ENCODE measurements at places on chromosomes 7 and 10. TPM values are rescaled to one million over a fixed set of nuclear protein-coding genes. Genes with fewer than 3 reads are reported as not detected.

Gene NPTX2
- 3.4 TPM for total RNA-seq

Gene PRLHR
- total RNA-seq = not detected

Gene CADPS2
- total RNA-seq = 44.3 TPM

Gene ADCYAP1R1
- total RNA-seq = 0.19 TPM

Gene CCL24
- not detected for total RNA-seq
